Nucleus accumbens (tissue), 56 donors: ENCODE measurements at places on chromosomes 1 and 21.
A peak's percentile ranks its signal among the peaks of the same experiment; 100 is the strongest.

- no peak for DNase-seq
Observed at GRCh38 chr1:43783671-43784205, 76.4 kb downstream of the ST3GAL3 start.

DNA sequence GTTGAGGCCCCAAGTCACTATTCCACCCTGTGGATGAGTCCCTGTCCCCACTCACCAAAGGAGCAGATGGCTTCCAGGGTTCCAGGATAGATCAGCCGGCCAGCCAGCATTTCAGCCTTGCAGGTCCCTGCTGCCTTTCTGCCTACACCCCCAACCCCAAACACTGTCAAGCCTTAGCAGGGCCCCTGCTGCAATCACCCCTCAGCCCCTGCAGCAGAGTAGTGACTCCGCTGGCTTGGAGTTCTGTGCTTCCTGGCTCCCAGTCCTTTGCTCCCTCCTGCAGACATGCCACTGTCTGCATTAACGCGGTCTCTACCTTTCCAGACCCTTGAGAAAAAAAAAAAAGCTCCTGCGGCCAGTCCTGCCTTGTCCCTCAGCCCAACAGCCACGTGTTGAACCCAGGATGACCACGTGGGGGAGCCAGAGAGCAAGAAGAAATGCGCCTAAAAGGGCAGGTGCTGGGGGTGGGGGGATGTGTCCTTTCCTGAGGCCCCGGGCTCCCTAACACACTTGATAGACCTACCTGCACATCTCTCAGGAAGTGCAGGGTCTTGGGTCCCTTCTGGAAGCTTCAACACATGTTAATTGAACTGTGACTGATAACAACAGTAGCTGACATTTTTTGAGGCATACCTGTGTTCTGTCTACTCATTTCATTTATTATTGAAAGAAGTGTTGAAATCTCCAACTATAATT lies 37.4 kb downstream of the RASSF5 start:
- peak; percentile 31 for DNase-seq

GRCh38 chr21:32073190-32073589 lies 200.4 kb downstream of the HUNK start:
- DNase-seq = no peak

- DNase-seq = no peak
Observed at GRCh38 chr1:72034827-72035226, 247.5 kb downstream of the NEGR1 start.

- no peak for DNase-seq
Observed at GRCh38 chr1:191589536-191589935, 568.7 kb upstream of the RGS18 start.

DNA sequence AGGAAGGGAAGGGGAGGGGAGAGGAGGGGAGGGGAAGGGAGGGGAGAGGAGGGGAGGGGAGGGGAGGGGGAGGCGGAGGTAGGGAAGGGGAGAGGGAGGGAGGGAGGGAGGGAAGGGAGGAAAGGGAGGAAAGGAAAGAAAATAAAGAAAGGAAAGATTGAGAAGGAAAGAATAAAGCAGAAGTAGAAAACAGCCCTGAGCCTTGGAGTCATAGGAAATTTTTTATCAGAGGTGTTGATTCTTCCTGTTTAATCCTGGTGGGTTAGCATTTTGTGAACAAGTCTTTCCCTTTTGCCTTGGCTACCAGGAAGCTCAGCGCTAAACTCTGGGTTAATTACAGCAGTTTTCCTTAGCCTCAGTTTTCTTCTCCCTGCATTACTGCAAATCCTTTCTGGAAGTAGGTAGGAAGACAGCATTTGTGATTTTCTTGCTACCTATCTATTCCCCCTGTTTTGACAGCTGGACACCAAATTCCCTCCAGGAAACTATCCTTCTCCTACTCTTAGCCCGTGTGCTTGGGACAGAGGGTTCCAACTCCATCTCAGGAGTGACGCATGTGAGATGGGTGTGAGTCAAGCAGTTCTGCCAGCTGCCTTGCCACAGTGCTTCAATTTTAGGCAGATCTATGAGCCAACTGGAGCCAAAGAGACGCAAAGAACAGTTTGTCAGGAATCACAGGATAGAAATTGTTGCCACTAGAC lies 26.9 kb downstream of the TOMM20 start:
- no peak for DNase-seq

DNA sequence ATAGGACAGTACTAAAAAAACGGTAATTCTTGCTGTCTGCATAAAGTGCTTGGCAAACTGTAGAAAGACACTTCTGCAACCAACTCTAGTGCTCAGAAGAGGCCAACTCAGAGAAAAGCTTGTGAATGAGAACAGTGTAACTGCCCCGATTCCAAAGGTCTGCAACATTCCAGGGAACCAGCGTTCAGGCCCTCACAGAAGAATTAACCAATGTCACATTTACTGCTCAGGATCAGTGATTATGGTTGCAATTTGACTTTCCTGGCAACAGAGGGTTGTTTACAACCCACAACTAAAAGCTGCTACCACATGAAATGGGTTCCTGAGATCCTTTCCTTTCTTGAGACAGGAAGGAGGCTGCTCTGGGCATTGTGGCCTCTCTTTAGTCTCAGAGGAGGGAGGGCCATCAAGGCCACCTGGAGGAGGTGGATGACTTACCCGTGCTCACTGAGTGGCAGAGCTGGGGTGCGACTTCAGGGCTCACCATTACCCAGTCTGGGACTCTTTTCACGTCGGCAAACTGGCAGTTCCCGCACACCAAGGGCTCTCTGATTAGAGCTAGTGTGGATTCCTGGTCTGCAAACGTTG lies 15.3 kb downstream of the SRSF4 start:
- DNase-seq = no peak

DNA sequence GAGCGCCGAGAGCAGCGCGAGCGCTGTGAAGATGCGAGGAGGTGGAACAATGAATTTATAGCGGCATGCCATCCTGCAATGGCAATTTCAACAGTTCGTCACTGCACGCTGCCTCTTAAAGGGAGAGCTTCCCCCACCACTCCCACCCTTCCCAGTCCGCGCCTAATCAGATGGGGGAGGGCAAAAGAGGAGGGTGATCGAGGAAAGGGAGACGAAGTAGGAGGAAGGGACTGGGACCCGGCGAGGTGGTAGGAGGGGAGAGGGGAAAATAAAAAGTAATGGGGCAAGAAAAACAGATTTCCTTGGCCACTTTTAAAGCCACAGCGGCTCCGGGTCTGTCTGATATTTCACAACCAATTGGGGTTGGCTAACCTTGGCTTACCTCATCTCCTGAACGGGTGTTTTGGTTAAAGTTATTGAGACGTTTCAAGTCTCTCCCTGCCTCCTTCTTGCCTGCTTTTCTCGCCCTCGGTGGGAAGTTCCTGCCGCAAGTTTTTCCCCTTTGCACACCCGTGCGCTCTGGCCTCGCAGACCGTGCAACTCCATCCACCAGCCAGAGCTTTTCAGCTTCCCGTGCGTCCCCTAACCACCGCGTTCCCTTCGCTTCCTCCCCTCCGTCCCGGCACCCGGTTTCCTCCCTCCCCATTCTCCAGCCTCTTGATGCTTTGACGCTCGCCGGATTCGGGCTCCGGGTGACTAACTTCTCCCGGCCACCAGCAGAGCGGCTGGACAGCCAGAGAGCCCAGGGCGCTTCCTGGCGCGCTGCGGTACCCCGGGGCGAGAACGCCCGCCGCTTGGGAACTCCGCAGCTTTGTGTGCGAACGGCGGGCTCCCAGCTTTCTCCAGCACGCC lies at the start of gene ADAMTS5:
Gene ADAMTS5, minus strand, starts transcription at position 27 of the 852 bp plus-strand sequence. CDS start 697 bp downstream, outside the sequence.
- DNase-seq = no peak

DNA sequence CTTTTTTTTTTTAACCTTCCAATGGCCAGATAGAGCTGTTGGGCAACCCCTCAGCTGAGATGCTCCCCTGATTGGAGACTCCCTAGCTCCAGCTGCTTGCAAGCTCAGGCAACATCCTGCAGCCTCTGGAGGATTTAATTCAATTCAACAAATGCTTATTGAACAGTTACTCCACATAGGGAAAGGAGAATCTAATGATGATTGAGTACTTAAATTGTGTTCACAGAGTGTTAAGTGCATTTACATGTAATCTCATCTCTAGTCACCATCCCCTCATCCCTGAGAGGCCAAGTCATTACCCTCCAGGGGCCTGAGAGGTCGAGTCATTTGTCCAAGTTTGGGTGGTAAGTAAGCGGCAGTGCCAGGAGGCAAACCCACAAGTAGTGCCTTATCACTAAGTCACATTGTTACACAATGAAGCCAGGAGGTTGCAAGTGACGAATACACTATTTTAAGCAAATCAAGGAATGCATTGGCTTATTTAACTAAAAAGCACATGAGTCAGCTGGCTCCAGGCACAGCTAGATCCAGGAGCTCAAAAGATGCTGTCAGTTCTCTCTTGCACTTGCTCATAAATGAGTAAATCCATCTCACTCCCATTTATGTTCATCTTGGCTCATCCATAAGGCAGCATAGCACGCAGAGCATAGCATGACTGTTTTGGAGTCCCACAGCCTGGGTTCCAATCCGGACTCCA lies 64.3 kb downstream of the OPTC start:
- DNase-seq = no peak

GRCh38 chr1:101002551-101002950 lies 23.0 kb downstream of the DPH5 start:
- no peak for DNase-seq

DNA sequence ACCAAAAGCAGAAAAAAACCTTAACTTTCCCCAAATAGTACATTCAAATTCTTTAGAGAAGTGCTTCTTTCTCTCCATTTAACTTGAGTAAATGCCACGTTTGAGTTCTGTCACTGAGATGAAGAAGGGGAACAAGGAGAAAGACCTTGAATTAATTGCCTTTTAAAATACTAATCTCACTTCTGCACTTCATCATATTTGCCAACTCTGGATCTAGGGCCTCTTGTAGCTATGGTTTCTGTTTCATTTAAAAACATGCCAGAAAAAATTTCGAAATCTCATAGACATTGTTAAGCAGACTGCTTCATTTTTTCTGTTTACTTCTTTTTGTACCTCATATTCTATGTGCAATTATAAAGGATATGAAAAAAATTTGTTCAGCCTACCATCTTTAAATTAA lies 24.6 kb downstream of the MIXL1 start:
- DNase-seq = no peak

DNA sequence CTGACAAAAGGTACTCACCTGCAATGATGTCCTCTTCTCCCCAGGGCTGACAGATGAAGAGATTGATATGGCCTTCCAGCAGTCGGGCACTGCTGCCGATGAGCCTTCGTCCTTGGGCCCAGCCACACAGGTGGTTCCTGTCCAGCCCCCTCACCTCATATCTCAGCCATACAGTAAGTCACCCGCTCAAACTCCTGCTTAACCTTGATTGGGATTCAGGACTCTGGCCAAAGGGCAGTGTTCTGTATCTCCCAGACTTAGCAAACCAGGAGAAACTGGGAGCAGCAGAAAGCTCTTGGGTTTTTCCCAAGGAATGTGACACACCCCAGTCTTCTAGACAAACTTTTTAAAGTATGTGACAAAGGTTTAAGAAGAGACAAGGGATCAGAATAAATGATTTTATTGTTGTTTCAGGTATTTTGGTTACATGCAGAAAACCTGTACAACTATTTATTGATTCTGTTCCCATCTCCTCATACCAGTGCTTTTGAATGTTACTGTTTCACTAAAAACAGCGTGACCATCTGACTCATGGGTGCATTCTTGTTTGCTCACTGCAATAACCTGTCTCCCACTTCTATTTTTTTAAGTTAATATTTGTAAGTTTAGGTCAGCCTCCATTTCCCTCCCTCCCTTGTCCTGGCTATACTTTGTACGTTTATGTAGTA lies 124.6 kb downstream of the PEX14 start:
- no peak for DNase-seq
